Stimulated activated CD4-positive, alpha-beta T cell treated with anti-CD3 and anti-CD28 coated beads, TNF-alpha, amount 100 ng/mL, for 4 hours (primary cell): ENCODE measurements at places on chromosomes 2 and 18.

DNA sequence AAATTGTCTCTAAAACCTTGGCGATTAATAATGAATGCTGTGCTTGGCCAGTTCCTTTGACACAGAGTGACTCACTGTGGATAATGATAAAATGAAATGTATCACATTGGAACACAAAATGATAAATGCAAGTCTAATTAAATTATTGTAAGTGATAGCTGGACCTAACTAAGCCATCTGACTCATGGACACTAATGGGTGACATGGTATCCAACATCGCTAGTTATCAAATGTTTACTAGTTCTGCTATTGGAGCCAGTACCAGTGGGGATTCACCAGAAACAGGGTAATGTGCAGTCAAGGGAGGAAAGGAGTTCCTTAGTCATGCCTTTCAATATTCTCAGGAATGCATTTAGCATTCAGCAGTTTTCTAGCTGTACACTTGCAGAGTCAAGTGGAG is 736.3 kb upstream of the ACVR2A start:
- DNase-seq, result no peak

DNA sequence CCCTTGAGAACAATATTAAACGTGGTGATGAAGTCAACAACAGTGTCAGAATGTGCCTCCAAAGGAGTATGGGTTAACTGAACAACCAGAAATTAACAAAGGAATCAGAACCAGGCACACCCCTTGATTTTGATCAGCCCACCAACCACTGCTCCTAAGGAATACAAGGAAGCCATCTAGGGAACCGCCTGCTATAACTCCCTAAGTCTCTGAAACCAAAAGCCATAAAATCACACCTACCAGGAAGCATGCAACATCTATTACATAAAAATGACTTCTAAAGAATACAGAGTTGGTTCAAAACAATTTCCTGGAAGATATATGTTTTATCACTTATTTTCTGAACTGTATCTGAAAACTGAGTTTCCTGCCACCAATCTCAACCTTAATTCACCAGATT is 360.0 kb downstream of the EPHA4 start:
- no peak for DNase-seq

DNA sequence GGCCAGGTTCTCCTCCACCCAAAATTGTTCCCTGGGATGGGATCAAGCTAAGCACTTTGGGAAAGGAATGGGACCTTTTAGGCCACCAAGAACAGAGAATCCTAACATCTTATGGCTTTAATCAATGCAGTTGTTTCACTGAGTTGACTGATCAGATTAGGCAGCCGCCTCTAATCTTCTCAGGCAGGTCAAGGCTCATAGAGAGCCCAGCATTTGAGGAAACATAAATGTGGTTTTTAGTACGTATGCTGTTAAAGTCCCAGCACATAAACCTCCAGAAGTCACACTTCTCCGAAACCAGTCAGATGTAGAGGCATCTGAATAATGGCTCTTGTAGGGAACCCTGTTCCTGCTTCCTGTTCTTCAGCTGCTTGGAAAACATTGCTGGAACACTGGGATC is 99.5 kb upstream of the RMDN2 start:
- no peak for DNase-seq

DNA sequence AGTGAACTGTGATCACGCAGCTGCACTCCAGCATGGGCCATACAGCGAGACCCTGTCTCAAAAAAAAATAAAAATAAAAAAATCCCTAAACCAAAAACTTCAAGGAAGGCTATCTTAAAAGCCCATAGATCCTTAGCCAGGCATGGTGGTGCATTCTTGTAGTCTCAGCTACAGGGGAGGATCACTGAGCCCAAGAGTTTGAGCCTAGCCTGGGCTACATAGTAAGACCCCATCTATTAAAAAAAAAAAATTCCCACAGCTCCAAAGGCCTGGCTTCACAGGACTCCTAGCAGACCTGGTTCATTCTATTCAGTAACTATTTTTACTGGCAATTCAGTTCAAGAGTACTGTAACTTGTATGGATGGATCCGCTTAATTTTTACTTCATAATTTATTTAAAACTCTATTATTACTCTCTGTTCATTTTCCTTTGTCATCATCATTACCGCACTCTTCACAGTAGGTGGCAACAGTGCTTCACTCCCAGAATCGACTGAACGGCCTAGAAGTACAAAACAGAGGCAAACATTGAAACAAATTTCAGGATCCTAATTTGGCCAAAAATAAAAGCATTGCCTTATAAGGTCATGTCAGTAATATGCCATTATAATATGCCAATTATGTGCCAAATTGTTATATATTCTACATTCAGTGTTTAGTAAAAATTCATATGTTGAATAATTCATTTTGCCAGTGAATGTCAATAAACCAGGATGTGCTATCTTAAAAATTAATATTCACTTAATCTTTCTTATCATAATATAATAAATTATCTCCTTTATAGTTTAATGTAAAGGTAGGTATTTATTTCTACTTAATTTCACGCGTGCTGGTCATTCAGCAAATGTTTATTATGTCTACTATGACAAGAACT is 14.3 kb upstream of the STAM2 start:
- DNase-seq, result no peak

DNA sequence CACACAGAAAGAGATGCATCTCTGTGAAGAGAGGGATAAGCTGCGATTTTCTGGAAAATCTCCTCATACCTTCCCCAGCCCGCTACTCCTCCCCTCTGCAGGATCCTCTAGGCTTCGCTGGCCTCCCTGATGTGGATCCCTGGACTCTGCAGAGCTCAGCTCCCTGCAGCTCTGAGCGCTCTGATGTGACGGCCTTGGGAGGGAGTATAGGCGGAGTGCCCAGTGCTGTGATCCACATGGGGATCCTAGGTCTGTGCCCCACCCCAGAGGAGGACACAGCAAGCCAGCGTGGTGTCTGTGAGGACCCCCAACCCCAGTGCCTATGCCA is 111.0 kb downstream of the GYPC start:
- no peak for DNase-seq

DNA sequence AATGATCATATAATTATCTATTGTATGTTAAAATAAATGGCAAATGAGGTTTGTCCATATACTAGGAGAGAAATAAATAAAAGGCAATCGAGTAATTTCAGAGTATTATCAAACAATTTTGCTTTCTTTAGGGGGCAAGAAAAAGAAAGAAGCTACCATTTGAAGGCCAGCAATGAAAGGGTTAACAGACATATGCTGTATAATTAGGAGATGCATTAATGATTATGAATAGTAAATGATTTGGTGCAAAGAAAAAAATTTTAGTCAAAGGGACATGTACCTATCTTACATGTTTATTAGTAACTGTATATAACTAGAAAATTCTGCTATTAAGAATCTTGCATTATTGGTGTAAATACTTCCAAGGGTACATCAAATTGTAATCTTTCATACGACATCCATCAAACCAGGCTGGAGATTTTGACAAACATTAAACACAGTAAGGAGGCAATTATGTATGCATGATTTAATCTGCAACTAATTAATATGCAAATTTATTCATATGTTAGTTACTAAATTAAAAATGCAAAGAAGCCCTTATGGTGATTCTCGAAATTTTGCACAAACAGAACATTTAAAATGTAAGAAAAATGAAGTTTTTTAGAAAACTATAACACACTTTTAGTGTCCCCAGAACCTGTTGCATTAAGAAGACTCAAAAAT is 251.4 kb downstream of the TCF4 start:
- no peak for DNase-seq

- DNase-seq, result no peak
These were observed 18.8 kb downstream of the TMEM87B start for GRCh38 chr2:112073875-112074274.
